ENCODE measurements at places on chromosomes 4 and X.

DNA sequence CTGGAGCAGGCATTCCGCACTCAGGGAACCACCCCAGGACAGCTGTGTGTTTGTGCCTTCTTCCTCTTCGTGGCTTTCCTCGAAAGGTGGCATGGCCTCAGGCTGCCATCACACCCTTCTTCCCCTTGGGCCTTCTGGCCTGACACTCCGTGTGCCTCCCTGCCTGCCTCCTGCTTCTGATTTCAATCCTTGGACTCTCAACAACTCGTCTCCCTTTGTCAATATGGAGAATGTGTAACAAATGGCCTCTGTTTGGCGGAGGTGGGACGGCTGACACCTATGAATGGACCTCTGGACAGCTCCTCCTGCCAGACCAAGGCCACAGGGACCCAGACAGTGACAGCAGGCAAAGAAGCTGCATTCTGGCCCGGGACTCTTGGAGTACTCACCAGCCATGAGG lies 137.0 kb downstream of the ENPP6 start:
- no peak for DNase-seq

DNA sequence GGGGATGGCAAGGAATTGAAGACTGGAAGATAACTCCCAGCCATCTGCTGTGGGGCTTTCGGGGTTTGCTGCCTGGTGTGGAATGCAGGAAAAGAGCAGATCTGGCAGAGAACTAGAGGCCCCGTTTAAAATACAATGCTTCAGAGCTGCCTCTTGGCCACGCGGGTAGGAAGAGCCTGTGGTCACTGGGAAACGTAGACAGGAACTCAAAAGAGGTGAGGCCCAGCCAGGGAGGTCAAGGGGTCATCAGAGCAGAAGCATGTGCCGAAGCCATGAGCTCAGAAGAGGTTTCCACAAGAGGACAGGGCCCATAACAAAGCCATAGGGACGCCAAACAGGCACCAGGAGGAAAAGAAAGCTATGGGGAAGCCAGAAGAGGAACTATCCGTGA lies 14.5 kb upstream of the STS start:
- DNase-seq, result no peak

- no peak for DNase-seq
Measured at GRCh38 chr4:176833400-176834175, 40.9 kb upstream of the VEGFC start.

DNA sequence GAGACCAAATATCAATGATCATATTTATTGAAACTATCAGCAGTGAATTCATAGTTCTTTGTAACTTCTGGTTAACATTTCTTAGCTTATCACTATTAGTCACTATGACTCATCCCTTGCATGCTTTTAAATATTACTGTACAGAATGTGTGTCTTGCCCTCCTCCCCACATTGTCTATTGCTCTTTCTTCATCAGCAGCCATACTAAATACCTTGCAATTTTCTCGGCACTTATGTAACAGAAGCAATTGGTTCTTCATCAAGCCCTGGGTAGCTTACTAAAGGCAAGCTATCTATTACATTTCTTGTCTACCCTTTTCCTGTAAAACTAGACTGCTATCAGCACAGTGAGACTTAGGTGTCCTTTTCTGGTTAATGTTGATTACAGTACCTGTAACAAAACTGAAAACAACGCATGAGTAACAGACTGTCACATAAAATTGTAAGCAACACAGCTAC lies 8.2 kb downstream of the KLHL4 start:
- DNase-seq, result no peak

DNA sequence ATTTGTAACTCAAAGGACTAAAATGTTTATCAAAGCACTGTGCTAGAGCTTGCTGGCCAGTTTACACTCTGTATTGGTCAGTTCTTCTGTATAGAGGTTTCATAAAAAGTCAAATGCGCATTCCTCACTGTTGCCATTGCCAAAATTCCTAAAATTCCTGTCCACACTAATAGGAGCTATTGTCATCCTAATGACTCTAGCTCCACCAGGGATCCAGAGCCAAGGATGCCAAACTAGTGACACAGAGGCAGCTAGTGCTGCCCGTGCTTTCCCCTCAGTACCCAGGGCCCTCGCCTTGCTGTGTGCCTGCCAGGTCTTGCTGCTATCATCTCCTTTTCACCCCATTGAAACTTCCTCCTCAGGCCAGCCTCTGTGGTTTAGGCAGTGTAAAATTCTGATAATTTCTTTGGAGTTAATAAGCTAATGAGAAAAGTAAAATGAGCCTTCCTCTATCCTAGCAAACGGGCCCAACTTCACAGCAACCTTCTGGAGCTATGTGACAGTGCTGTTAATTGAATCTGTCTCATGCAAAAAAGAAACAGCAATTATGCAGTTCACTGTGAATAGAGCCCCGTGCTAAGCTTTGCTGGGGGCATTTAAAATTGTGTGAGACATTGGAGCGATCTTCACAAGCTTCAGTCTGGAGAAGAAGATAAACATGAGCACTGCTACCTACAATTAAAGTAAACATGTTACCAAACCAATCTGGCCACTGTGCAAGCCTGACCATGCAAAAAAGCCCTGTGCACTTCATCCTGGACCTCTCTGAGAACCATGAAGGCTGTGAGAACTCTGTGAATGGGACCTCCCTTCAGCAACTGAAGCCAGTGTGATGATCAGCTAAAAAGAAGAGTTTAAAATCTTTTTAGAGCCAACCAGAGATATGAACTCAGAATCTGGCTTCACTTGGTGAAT lies 43.1 kb upstream of the FGF2 start:
- no peak for DNase-seq

GRCh38 chr4:107658400-107659336 lies 61.4 kb downstream of the PAPSS1 start:
- no peak for DNase-seq

- DNase-seq, result no peak
Measured at GRCh38 chrX:17939724-17940123, 78.6 kb upstream of the RAI2 start.

GRCh38 chrX:77640702-77641101 lies 145.3 kb downstream of the ATRX start:
- no peak for DNase-seq

DNA sequence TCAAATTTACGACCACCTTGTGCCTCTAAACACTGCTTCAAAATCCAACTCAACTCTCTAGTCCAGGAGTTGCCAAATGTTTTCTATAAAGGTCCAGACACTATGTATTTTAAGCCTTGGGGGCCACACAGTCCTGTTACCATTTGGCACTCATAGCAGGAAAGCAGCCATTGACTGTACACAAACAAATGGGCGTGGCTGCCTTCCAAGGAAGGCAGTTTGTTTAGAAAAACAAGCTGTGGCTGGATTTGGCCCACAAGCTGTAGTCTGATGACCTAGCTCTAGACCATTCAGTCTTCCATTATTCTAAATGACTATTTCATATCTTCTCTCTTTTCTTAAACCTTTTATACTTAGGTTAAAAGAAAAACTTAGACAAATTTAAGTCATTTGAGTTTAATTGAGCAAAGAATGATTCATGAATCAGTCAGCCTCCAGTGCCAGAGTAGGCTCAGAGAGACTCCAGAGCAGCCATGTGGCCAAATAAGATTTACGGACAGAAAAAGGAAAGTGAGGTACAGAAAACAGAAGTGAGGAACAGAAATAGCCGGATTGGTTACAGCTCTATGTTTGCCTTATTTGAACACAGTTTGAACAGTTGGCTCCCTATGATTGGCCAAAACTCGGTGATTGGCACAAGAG lies 825.8 kb upstream of the LCORL start:
- DNase-seq, result no peak

Measured in activated CD8-positive, alpha-beta memory T cell treated with anti-CD3 and anti-CD28 coated beads for 1 hour (primary cell).